ENCODE measurements at places on chromosomes 7 and 10.

GRCh38 chr10:72754275-72755032, 62.5 kb downstream of the MCU start:
- H3K36me3 ChIP-seq = no peaks in the 10 kb centered on the region
- no peaks in the 10 kb centered on the region for H3K27me3 ChIP-seq
- ATAC-seq = no peak
- H3K4me3 ChIP-seq = no peak overlapping the region
- no peak overlapping the region for H3K27ac ChIP-seq

DNA sequence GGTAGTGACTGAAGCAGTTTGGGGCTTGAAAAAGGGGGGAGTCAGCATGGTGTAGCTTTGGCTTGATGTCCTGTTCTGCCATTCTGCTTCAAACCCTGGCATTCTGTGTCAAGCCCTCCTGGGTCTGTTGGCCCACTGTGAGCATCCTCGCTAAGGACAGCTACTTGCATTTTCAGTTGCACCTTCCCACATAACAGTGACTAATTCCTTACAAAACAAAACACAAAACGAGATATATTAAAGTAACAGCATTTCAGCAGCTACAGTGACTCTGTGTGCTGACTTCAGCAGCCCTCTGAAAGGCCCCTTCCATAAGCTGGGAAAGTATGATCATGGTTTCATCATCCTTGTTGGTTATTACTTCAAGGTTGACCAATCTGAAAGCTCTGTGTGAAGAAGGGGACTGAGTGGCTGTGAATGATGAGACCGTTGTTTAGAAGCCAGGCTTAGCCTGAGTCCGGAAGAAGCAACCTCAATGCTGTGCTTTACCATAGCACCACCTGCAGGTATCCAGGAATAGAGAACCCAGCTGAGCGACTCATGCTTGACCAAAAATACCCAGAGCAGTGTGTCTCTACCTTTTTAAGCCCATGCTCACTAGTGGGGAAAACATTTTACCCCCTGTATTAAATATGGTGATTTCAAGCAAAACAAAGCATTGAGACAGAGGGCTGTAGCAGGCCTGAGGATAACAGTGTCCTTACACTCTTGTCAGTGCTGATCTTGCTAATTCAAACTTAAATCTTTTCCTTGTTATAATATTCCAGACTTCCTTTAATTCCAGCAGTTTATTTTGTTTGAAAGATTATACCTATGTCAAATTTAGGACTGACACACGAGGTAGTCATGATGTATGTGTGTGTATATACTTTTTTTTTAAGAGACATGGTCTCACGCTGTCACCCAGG, 42.6 kb upstream of the CC2D2B start:
- peak; percentile 93 for ATAC-seq
- H3K4me1 ChIP-seq = no peaks in the 10 kb centered on the region

GRCh38 chr10:23870651-23871610, 338.0 kb upstream of the KIAA1217 start:
- no peaks in the 10 kb centered on the region for H3K36me3 ChIP-seq
- ATAC-seq = no peak
- H3K4me1 ChIP-seq = no peaks in the 10 kb centered on the region
- H3K4me3 ChIP-seq = no peak overlapping the region

GRCh38 chr10:97123765-97124164, 62.0 kb downstream of the SLIT1 start:
- H3K4me1 ChIP-seq = no peaks in the 10 kb centered on the region
- H3K4me3 ChIP-seq = no peak overlapping the region
- no peak for ATAC-seq
- H3K36me3 ChIP-seq = no peaks in the 10 kb centered on the region
- peaks cover 12% of the 10 kb centered on the region for H3K27me3 ChIP-seq
- H3K27ac ChIP-seq = no peak overlapping the region

GRCh38 chr7:129775695-129776361, 164.3 kb downstream of the NRF1 start:
- no peak overlapping the region for H3K4me3 ChIP-seq
- no peaks in the 10 kb centered on the region for H3K4me1 ChIP-seq
- no peaks in the 10 kb centered on the region for H3K36me3 ChIP-seq
- peaks cover 12% of the 10 kb centered on the region for H3K27me3 ChIP-seq
- no peak overlapping the region for H3K27ac ChIP-seq
- no peak for ATAC-seq

- no peak for ATAC-seq
- H3K27ac ChIP-seq = peak overlapping the region; percentile 89
- no peaks in the 10 kb centered on the region for H3K36me3 ChIP-seq
- peak overlapping the region; percentile 79 for H3K4me3 ChIP-seq
These were observed 43.8 kb downstream of the GRB10 start for GRCh38 chr7:50738932-50739331.

DNA sequence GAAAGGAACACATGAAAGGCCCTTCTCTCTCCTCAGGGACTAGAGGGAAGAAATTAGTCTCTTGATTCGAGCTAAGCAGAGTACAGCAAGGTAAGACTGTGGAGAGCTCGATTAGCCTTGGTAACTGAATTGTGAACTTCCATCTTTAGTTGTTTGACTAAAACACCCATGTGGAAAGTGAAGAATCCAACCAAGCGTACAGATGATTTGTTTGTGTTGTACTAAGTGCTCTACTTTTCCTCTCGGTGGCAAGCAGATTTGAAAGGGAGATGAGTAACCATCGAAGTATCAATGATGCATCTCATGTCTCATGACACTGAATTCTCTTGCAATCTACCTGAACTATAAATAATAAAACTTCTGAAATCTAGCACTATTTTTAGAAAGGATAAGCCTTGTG, 80.7 kb downstream of the FZD1 start:
- H3K27me3 ChIP-seq = no peaks in the 10 kb centered on the region
- H3K36me3 ChIP-seq = no peaks in the 10 kb centered on the region
- no peak overlapping the region for H3K4me3 ChIP-seq

DNA sequence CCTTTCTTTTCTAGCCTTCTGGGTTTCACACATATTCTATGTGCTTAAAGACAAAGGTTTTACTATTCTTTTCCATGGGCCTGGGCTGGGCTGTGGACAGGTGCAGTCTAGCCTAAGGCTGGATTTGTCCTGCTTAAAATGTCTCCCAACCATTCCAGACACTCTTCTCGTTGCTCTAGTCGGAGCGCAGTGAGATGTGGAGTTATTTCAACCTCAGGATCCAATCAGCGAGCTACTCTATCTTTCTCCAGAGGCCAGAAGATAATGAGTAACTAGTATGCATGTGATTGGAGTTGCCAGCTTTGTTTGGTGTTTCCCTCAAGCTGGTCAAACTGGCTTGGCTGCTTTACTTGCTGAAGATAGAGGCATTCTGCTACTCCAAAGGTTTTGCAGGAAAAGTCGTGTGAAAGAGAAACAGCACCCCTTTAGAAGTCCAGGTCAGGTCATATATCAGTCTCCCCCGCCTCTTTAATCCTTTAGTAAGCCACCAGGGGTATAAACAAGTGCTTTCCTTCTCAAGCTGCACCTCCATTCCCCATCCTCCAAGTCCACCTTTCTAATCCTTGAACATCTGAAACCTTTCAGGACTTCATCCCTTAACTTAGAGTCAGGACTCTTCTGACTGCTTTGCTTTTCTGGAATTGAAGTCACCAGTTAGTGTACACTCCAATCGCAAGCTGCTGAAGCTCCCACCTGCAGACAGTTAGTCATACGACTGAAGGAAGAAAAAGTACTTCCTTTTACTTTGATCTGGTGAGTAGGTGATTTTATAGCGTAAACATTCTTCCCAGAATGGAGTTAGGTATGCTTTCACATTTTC, 78.8 kb downstream of the DNMBP start:
- H3K4me3 ChIP-seq = no peak overlapping the region
- H3K36me3 ChIP-seq = no peaks in the 10 kb centered on the region
- ATAC-seq = no peak
- no peaks in the 10 kb centered on the region for H3K4me1 ChIP-seq
- no peak overlapping the region for H3K27ac ChIP-seq
- no peaks in the 10 kb centered on the region for H3K27me3 ChIP-seq

All from activated T-helper 17 cell treated with anti-CD3 and anti-CD28 coated beads, Interleukin-2, amount 50 U/mL, for 72 hours (primary cell).